M059J (cell line): ENCODE measurements at places on chromosomes 3 and 15. TPM values are rescaled to one million over a fixed set of nuclear protein-coding genes. Genes with fewer than 3 reads are reported as not detected.

DNA sequence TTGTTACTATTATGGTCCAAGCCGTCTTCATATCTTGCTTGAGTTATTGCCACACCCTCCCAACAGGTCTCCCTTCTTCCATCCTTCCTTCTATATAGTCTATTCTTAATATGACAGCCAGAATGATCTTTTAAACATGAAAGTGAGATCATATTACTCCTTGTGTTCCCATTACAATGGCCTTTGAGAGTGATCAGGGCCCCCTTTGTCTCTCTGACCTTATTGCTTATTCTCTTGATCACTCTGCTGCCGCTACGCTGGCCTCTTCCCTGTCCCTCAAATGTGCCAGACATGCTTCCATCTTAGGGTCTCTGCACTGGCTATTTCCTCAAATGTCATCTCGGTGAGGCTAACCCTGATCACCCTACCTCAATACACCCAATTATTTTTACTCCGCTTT, 38.1 kb downstream of the UBE2E2 start:
- DNase-seq = no peak

DNA sequence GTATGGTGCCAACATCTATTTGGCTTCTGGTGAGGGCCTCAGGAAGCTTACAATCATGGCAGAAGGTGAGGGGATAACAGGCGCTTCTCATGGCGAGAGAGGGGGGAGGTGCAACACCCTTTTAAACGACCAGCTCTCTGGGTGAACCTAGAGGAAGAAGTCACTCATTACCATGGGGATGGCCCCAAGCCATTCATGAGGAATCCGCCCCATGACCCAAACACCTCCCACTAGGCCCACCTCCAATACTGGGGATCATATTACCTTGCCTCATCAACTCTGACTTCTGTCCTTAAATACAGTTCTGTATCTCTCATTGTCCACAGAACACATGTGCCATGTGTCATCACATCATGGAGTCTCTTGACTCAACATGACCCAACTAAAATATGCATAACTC, 37.5 kb upstream of the CLRN1 start:
- peak; percentile 3 for DNase-seq

DNA sequence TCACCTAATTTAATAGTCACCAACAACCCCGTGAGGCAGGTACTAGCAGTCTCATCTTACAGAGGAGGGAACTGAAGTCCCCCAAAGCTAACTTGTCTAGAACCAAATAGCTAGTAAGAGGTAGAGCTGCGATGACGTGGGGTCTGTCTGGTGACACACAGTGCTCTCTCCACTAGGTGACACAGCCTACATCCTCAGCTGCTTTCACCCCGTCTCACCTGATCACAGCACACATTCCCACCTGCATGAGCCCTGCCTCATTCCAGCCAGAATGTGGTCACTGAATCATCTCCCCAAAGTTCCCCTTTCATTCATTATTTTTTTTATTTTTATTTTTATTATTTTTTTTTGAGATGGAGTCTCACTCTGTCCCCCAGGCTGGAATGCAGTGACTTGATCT, 21.3 kb upstream of the MAGEF1 start:
- DNase-seq = no peak

GRCh38 chr3:155038203-155038554, 41.9 kb upstream of the MME start:
- no peak for DNase-seq

DNA sequence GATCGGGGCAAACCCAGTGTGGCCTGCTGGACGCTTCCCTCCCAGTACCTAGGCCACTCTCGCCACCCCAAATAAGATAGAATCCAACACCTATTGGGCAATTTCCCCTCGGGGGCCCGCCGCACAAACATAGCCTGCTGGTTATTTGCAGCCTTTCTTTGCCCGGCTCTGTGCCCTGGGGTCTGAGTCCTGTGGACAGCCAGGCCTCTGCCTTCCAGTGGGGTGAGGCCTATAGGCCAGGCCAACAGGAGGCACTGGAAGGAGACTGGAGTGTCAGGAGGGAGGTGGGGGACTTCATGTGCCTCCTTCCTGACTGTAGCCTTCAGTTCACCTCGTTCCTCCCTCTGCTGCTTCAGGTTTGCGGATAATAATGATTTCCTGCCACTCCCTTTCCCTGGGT, 47.4 kb upstream of the LDHAL6B start:
- no peak for DNase-seq

- no peak for DNase-seq
These were observed 20.7 kb downstream of the CLDN1 start for GRCh38 chr3:190301591-190301990.

Gene DAZL
- not detected in 2 replicates for total RNA-seq

DNA sequence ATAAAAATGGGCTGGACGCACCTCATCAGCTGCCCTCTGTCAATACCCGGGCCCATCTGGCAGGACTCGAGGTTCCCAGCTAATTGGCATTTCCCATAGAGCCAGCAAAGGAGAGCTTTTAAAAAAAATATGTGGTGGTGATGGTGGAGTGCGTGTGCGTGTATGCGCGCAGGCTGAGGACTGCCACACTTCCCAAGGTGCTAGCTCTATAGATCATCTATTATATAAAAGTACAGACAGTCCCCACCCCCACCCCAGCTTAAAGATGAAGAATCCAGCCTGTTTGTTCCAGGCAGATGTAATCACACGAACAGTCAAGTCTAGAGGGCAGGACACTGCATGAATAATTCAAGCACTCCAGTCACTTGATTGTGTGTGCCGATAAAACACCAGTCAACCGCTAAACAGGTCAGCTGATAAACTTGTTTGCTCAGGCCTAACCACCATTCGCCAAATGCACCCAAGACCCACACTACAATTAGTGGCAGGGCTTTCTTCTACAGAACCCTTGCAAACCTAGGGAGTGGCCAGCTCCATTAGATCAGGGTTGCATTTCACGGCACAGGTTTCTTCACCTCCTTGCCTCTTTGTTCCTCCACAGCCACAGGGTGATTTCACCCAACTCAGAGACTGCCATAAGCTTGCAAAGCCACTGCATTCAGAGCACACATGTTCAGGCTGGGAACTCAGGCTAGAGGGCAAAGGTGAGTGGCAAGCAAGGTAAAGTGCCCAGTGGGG, 5.8 kb downstream of the TLE3 start:
- peak; percentile 27 for DNase-seq

Gene LMOD3
- not detected in 2 replicates for total RNA-seq

- DNase-seq = no peak
These were observed 41.6 kb upstream of the CLSTN2 start for GRCh38 chr3:139893267-139893962.

Gene RAB27A
- 2.3 and 9.0 TPM in 2 replicates for total RNA-seq

GRCh38 chr15:86571873-86572272, 492.2 kb downstream of the AGBL1 start:
- DNase-seq = no peak

DNA sequence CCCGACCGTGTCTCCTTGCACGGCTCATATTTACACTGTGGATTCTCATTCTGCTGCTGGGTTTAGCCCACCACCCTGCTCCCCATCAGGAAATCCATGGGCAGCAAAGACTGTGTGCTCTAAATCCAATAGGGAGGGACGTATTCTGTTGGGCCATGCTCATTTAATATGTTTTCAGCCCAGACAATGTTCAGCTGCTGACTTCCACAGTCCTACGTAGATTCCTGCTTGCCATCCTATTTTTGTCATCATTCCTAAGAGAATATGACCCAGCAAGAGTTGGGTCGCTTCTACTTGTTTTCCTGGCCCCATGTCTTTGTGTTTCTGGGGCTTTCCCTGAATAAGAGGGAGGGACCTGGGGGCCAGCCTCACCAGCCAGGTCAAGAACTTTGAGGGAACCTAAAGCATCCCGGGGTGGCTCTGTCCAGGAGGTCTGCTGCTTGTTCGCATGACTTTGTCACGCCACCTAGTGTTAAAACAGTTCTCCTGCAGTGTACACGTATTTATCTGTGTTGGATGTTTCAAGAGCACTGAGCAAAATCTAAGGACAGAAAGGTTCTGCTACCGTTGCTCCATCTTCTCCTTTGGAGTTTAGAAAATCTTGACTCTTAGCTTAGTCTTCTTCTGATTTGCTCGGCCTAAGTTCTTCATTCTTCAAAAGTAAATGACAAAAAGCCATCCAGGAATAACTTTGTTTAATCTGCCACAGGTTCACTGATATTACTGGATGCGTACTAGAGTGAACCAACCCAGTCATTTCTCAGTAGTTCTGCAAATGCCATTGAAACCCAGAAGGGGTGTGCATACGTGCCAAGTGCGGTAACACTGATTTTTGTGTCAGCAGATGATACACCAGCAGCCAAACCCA, 79.8 kb upstream of the NR2E3 start:
- peak; percentile 66 for DNase-seq

DNA sequence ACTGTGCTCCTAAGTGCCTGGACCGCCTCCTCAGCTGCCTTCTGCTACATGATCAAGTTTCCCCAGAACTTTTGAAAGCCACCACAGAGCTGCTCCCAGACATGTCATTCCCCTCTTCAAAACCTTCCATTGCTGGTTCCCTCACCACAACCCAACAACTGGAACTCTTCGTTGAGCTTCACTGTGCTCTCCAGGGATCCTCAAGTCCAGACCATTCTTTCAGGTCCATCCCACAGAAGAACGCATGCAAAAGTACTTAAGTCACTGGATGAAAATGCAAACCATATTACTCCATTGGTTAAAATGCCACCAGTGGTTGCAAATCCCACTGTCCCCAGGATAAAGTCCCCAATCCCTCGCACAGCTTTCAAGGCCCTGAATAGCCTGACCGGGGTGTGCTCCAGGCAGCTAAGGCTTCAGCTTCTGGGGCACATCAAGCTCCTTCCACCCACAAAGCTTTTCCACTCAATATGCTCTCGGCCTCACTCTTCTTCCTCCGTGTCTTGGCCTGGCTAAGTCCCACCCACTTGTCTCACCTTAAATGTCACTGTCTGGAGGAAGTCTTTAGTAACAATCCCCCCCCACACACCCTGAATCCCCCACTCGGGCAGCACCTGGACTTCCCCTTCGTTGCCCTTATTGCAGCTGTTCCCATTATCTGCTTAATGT, 84.8 kb downstream of the XXYLT1 start:
- DNase-seq = no peak

Gene TJP1
- 18.2 and 45.2 TPM in 2 replicates for total RNA-seq

Gene MEF2A
- total RNA-seq = 16.4 and 21.0 TPM in 2 replicates

DNA sequence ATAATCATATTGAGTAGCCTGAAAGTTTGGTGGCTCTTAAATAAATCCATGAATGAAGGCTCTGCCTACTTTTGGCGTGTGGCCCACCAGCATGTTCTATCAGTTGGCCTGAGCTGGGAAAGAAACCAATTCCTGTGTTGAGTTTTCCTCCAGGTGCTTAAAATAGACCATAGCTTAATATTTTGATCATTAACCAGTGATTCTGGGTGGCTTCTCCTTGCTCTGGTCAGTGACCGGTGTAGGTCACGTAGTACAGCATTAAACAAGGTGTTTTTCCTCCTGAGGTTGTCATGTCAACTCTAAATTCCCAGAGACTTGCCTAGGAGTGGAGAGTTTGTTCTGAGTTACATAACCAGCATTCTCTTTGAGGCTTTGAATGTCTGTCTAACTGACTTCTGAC, 1.3 kb downstream of the HHLA2 start:
- DNase-seq = peak; percentile 25

GRCh38 chr3:150613709-150614480, 10.8 kb downstream of the SELENOT start:
- no peak for DNase-seq

Gene LAMB2
- total RNA-seq = 229 and 329 TPM in 2 replicates

Gene C2CD4B
- not detected in 2 replicates for total RNA-seq

Gene RPP25
- total RNA-seq = 0.07 and 0.10 TPM in 2 replicates

- peak; percentile 26 for DNase-seq
These were observed 273.0 kb upstream of the COL8A1 start for GRCh38 chr3:99365396-99365795.
